ENCODE measurements at places on chromosomes 7 and 10.

GRCh38 chr10:68082872-68083271 lies 7.8 kb upstream of the HERC4 start:
- DNase-seq: no peak

DNA sequence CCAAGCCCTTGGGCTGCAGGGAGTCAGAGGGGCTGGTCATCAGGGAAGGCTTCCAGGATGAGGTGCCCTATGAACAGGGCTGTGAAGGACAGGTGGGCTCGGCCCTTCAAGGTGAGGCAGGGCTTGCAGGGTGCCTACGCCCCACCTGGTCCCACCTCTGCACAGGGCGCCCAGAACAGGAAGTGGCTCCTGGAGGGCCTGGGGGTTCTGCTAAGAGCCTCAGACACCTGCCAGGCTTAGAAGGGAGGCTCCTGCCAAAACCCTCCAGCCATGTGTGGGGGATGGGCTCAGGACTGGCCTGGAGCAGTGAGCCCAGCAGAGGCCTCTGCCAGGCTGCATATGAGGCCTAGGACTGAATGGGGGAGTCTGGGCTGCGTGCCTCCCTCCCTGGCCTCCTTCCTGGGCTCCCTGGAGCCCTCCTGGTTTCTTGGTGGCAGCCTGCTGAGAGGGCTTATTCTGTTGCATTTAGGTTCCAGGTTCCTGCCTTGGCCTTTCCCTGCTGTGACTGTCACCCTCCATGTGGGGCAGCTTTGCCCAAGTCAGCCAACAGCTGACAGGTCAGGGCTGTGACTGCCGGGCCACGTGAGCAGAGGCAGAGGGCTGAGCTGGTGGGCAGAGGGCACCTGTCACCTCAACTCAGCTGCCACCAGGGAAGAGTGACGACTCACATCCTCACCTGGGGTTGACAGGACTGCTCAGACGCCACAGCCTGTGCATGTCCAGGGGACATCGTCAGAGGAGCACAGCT lies 45.2 kb upstream of the MSMB start:
- DNase-seq: no peak

GRCh38 chr10:68561865-68562649 lies 1.9 kb downstream of the TET1 start:
- DNase-seq: no peak

- no peak for DNase-seq
Observed at GRCh38 chr10:101974091-101974971, 81.6 kb downstream of the ARMH3 start.

- DNase-seq: no peak
Observed at GRCh38 chr10:14282276-14282675, 48.4 kb downstream of the FRMD4A start.

DNA sequence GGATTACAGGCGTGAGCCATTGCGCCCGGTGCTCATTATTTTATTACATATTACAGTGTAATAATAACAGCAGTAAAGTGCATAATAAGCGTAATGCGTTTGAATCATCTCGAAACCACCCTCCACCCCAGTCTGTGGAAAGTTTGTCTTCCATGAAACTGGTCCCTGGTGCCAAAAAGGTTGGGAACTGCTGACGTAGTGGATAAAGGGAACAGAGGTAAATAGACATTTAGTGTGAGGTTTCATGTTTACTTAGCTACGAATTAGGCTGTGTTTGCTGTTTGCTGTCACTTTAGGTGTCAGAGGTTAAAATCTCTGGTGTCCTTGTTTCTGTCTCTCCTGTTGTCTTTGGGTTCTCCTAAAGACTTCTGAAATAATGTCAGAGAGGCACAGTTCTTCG lies 60.3 kb upstream of the SLC39A12 start:
- no peak for DNase-seq

DNA sequence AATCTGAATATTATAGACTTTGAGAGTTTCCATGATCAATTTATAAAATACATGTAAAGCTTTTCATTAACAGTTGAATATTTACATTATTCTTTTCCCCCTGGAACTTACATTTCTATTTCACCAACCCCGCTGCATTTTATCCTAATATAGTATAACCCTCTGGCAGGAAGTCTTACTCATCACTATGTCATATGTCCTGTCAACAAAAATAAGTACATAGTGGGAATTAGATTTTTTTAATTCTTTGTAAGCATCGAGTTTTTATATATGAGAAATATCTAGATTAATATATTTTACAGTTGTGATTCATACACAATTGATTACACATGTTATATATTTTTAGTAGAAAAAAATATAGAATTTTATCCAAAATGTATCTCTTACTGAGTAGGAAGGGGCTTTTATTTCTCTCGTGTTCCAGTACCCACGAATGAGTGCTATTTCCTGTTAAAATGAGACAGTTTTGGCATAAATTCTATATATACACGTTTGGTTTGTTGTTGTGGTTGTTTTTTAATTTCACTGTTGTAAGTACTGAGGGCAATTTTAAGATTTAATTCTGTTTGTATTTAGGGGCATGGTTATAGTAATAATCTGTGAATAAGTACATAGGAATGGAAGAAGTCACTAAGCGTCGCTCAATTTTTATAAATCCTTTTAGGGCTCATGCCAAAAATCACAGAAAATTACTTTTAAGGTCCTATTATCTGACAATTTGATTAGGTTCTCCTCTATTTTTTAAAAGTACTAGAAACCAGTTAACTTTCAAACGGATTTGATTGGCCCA lies 87.1 kb downstream of the HECW1 start:
- DNase-seq: no peak

DNA sequence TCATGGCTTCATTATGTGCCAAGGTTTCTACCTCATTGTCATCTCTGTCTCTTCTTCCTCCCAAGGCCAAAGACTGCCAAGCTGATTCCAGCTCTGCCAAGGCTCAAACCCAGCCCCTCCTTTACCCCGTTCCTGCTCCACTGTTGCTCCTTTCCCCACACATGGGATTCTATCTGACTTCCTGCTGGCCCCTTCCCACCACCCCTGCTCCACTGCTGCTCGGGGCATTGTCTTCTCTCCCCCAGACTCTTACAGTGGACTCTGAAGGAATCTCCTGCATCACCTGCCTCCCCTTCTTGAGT lies 86.3 kb downstream of the COBL start:
- DNase-seq: no peak

DNA sequence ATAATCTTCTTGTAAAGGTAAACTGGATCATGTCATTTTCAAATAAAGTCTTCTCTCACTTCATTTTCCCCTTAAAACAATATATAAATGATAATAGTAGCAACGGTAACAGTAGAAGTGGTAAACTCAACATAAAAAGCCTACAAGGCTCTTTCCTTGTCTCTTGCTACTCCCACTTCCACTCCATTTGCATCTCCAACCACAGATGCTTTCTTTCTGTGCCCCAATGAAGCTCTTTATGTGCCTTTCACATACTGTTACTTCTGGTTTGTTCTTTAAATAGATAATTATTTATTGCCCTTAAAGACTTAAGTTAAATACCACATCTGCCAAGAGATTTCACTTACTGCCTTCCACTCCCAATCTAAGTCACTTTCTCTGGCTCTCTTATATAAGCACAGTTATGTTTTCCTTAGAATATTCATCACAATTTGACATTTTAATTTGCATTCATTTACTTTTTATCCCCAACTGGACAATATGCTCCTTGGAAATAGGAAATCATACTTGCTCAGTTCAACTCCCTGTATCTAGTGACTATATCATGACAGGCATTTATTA lies 149.9 kb downstream of the CRPPA start:
- no peak for DNase-seq

GRCh38 chr10:110265573-110266193 lies 39.0 kb downstream of the SMNDC1 start:
- no peak for DNase-seq

- DNase-seq: no peak
Observed at GRCh38 chr10:131575877-131576276, 264.4 kb upstream of the TCERG1L start.

DNA sequence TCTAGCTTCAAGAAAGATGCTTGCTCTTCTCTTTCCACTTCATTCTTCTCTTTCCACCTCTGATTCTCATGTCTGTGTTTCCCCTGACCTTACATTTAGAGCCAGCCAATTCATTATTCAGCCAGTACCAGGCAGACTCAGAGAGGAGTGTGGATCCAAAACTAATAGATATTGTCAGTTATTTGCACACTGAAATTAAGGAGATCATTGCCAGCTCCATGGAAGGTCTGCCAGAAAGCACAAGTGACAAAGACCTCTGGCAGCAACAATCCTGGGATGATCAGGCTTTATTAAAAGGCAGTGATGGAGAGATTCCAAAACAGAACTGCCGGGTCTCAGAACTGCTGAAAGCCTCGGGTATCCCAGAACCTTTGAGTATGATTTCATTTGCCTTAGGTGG lies 749.4 kb downstream of the XPNPEP1 start:
- no peak for DNase-seq

DNA sequence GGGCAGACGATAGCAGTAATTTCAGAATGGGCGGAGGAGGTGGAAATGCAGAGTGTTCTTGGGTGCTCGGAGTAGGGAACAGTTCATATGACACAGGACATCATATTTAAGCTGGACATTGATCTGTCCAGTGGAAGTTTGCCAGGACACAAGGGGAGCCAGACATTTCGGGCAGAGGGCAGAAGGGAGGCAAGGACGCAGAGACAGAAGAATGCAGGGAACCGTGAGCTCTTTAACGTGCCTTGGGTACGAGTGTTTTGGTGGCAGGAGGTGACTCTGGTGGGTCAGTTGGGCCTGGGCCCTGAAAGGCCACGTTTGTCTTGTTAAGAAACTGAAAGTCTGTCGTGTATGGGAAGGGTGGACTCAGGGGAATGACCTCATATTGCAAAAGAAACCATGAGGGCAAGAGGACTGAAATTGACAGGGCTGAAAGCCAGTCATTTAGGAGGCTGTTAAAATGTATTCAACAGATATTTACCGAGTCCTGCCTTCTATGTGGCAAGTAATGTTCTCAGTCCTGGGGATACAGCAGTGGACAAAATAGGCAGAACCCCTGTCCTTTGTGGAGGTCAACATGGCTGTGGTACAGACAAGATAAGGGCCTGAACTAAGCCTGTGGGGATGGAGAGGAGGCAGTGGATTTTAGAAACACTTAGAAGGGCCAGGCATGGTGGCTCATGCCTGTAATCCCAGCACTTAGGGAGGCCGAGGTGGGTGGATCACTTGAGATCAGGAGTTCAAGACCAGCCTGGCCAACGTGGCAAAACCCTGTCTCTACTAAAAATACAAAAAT lies 2.2 kb downstream of the OPTN start:
- no peak for DNase-seq

- no peak for DNase-seq
Observed at GRCh38 chr7:157602581-157602980, 265.8 kb downstream of the DNAJB6 start.

DNA sequence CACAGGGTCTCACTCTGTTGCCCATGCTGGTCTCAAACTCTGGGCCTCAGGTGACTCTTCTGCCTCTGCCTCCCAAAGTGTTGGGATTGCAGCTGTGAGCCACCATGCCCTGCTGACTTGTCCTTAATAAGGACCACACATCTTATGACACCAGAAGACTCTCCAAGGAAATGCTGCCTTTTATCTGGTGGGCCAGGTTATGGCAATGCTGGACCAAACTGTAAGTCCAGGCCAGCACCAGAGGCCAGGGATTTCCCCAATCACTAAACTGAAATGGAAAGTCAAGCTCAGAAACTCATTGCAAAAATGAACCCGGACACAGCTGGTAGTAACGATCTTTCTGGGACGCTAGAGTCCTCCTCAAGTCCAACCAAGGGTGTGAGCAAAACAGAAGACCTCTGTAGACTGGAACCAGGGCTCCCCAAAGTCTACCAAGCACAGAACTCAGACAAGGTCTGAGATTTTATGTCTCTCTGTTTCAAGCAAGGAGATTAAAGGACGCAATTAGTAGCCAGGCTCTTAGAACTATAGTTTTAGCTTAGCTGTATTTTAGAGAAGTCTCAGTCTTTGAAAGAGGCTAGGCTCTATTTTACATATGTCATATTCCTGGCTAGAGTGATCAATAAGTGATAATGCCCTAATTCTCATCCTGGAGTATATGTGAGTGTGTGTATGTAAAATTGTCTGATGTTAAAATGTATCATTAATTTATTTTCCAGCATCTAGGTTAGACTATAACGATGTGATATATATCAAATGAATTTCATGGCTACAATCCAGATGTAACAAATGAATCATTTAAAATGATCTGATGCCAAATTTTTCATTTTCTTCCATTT lies 74.0 kb upstream of the ITGB1 start:
- no peak for DNase-seq

GRCh38 chr10:110067960-110068770 lies 60.4 kb downstream of the ADD3 start:
- no peak for DNase-seq

GRCh38 chr10:97718659-97719142 lies 5.2 kb downstream of the MARVELD1 start:
- DNase-seq: no peak

DNA sequence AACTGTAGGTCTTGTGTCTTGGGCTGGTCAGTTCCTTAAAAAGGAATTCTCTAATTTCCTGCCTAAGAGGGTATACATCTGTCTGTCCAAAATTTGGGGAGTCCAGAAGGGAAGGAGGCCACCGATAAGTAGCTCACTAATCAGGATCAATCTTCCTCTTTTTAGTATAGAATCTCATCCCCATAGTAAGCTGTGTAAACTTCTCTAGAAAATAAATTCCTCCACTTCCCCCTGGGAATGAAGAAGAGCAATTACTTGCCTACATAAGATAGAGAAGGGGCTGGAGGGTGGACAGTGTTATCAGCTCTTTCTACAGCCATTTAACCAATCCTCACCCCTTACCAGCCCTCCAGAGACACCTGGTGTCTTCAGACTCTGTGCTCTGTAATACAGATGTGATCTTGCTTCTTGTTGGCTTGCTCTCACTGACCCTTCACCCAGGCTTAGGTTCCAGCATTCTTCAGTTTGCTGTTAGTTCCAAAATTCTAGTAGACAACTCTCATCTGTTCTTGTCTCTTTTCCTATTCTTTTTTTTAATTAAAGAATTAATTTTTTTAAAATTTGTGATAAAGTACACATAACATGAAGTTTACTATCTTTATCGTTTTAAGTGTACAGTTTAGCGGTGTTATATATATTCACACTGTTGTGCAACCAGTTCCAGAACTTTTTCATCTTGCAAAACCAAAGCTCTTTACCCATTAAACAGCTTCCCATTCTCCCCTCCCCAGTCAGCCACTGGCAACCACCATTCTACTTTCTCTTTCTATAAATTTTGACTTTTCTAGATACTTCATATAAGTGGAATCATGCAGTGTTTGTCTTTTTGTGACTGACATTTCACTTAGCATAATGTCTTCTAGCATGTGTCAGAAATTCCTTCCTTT lies 6.5 kb upstream of the PRKAR2B start:
- DNase-seq: no peak

DNA sequence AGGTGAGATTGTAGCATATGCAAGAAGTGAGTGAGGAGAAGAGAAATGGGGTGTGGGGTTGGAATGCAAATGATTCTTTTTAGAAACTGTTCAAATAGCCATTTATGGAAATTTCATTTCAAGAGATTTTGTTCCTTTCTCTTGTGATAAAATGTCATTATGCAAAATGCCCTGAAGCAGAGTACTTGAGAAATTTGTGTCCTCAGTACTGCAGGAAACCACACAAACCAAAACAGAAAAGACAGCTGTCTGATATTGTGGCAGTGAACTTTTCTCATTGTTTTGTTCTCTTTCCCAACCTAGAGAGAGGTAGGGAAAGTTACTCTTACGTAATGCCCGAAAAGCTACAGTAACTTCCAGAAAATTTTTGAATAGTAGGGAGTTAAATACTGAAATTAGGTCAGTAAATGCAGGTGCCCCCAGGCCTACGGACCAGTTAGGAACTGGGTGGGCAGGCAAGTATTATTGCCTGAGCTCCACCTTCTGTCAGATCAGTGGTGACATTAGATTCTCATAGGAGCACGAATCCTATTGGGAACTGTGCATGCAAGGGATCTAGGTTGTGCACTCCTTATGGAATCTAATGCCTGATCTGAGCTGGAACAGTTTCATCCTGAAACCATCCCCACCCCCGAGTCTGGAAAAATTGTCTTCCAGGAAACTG lies 34.0 kb downstream of the DLD start:
- no peak for DNase-seq

Measured in stimulated activated CD8-positive, alpha-beta memory T cell treated with anti-CD3 and anti-CD28 coated beads, Interleukin-4, amount 100 ng/mL, for 1 hour (primary cell).